ENCODE measurements at places on chromosomes 4 and X.

GRCh38 chrX:3788494-3789233, 75.2 kb upstream of the PRKX start:
- DNase-seq = no peak

- peak; percentile 15 for DNase-seq
These were observed 532.2 kb upstream of the AGA start for GRCh38 chr4:177974461-177974860.

- no peak for DNase-seq
These were observed 70.6 kb downstream of the ARSJ start for GRCh38 chr4:113908829-113909228.

DNA sequence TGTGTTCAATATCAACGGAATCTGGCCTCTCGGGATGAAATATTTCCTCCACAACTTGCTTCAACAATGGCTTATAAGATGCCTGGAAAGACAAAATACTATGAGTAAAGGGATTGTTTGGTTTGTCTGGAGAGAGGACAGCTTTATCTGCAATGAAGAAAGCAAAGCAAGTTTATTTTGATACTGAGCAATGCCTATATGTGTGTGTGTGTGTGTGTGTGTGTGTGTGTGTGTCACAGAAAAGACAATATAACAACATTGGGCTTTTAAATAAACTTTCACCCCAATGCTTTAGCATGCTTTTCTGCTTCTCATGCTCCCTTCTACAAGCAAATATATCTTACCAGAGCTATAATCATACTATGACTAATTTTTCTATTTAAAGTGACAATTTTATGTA, 45.4 kb downstream of the RASL11B start:
- DNase-seq = no peak

- DNase-seq = no peak
These were observed 1.3 kb upstream of the DGKQ start for GRCh38 chr4:974668-975067.
